ENCODE measurements at places on chromosomes 3 and 15.

GRCh38 chr3:86282106-86282787 lies 708.7 kb downstream of the VGLL3 start:
- no peak for DNase-seq

DNA sequence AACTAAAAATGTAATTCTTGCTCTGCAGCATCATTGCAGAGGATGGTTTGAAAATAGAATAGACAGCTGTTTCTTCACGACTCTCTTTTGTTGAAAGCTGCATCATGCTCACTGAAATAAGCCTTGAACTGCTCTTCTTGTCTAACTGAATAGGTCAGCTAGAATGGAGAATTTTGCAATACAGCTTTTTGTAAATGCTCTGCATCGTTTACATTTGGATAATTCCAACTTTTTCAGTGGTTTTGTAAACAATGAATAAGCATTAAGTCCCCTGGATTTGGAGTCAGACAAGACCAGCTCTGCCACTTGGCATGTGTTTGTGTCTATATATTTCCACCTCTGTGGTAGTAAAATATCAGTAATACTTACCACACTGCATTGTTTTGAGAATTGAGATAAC lies 95.2 kb downstream of the PLSCR2 start:
- no peak for DNase-seq

DNA sequence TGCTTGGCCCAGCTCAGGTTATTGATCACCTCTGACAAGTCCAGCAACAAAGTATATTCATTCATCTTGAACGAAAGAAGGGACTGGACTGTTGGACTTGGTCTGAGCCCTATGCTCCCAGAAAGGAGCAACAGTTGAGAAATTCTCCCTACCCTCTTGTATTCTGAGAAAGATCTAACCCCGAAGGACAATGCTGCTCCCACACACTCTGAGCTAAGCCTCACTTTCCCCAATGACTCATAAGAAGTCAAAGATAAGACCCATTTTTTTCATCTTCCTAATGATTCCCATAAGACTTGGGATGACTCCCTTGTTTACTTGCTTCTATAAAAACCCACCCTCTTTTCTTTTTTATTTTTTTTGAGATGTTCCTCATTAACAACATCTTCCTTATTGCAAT lies 549.4 kb upstream of the MDFIC2 start:
- no peak for DNase-seq

GRCh38 chr15:52670087-52670486 lies 9.1 kb downstream of the ATOSA start:
- DNase-seq = no peak

DNA sequence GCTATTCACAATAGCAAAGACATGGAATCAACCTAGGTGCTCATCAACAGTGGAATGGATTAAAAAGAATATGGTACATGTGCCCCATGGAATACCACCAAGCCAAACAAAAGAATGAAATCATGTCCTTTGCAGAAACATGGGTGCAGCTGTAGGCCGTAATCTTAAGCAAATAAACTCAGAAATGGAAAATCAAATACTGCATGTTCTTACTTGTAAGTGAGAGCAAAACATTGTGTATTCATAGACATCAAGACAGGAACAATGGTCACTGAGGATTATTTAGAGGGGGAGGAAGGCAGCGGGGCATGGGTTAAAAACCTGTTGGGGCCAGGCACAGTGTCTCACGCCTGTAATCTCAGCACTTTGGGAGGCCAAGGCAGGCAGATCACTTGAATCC lies 304.7 kb upstream of the ROBO2 start:
- DNase-seq = no peak

DNA sequence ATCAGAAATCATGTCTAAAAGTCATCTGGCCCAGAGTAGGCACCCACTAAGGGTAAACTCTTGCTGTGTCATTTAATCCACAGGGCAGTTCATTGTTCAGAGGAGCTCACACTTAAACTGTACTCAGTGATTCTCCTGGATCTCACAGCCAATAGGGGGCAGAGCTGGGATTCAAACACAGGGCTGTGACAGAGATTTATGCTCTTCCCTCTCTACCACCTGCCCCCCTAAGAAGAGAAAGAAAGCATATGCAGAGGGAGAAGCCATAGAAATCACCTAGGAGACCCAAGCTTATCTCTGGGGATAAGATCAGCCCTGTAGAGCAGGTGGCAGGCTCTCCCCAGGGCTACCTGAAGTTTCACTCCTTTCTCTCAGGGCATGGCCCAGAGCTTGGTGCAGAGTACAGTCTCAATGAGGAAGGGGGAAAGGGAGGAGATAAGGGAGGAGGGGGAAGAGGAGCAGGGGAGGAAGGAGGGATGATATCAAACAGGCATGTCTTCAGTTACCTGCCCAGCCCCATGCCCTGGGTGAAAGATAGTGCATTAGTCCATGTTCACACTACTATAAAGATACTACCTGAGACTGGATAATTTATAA lies 51.8 kb upstream of the ADPGK start:
- DNase-seq = no peak

- DNase-seq = no peak
Observed at GRCh38 chr15:52303093-52303772, 7.6 kb upstream of the MYO5C start.

DNA sequence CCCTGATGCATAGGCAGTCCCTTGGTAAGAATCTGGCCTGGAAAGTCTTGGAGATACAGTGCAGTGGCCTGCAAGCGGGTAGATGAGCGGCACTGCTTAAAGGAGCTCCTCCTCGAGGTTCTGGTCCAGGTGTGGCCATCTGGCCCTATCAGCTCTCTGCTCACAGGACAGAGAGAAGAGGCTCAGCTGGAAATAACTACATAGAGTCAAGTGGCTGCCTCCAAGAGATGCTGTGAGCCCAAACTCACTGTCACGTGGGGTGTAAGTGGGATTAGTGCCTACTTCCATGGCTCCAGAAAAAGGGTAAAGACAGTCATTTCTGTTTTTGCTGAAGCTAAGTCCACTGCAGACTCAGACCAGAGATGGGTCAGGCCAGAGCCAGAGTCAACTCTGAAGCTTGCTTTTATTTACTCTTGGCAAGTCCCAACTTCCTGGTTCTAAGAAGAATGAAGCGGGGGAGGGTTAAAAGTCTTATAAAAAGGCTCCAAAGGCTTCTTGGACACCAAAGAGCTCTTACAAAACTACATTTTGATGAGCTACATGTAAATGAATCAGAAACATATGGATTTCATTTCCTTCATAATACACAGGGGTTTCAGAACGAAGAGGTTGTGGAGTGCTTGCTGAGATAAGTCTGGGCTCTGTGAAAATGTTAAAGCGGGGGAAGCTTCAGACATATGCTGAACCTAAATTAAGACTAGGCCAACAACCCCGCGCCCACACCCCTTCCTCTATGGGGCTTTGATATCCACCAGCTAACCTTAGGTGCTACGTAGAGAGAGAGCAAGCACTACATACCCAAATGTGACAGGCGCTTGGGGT lies 77.1 kb downstream of the PDZRN3 start:
- DNase-seq = no peak

DNA sequence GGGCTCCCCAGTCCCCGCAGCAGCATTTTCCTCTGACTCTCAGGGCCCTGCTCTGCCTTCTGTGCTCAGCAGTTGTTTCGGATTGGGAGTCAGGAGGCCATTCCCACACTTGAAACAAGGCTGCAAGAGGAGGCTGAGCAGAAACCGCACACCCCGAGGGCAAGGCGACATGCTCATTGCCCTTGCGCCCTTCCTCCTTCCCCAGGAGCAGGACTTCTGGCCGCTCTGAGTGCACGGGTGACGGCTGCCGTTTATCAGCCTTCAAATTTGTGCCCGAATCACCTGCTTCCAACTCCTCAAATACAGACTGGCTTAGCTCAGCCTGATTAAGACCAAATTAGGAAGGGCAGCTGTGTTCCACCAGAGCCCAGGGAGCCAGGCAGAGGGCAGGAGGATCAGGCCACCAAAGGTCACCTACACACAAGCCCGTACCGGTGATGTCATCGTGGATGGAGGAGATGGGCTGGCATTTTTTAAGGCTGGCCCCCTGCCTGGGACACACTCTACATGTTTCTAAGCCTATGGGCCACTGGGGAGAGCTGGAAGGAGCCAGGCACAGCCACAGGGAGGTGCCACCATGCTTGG lies 38.1 kb downstream of the TM2D3 start:
- DNase-seq = no peak

- peak; percentile 42 for DNase-seq
Observed at GRCh38 chr3:160941885-160942494, 163.2 kb downstream of the B3GALNT1 start.

GRCh38 chr15:40282147-40282868 lies 556 bp downstream of the ANKRD63 start:
- DNase-seq = peak; percentile 41

- no peak for DNase-seq
Observed at GRCh38 chr3:122602011-122602710, 24.7 kb downstream of the PARP15 start.

DNA sequence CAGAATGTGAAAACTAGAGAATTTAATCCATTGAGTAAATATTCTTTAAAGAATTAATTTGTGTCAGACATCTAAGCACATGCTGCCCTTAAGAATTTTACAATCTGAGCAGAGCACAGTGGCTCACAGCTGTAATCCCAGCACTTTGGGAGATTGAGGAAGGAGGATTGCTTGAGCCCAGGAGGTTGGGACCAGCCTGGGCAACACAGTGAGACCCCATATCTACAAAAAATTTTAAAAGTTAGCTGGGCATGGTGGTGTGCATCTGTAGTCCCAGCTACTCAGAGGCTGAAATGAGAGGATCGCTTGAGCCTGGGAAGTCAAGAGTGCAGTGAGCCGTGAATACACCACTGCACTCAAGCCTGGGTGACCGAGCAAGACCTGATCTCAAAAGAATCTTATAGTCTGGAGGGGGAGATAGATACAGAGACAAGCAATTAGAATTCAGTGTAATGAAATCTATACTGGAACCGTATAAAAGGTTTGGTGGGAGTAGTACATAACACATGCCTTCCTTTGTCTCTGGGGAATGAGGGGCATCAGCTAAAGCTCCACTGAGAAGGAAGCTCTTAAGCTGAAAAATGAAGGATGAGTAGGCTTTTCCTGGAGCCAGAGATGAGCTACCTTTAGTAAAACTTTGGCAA lies 21.2 kb downstream of the ATP11B start:
- no peak for DNase-seq

DNA sequence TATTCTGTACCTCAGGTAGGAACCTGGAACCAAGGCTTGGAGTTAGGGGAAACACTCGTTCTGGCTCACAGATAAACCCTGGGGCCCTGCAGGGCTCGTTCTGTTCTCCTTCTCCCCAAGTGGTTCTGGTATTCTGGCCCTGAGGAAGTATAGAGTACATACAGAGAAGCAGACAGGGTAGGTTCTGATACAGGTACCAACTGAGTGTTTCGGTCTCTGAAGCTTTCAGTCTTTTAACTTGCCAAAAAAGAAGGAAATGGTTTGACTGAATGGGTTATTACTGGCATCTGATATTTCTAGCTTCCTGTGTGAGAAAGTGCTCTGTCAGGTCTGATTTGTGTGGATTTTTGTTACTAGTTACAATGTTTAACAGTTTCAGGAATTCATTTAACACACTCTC lies 67.3 kb downstream of the UBE2E2 start:
- no peak for DNase-seq

GRCh38 chr3:155248531-155249187 lies 44.8 kb downstream of the STRIT1 start:
- DNase-seq = no peak

DNA sequence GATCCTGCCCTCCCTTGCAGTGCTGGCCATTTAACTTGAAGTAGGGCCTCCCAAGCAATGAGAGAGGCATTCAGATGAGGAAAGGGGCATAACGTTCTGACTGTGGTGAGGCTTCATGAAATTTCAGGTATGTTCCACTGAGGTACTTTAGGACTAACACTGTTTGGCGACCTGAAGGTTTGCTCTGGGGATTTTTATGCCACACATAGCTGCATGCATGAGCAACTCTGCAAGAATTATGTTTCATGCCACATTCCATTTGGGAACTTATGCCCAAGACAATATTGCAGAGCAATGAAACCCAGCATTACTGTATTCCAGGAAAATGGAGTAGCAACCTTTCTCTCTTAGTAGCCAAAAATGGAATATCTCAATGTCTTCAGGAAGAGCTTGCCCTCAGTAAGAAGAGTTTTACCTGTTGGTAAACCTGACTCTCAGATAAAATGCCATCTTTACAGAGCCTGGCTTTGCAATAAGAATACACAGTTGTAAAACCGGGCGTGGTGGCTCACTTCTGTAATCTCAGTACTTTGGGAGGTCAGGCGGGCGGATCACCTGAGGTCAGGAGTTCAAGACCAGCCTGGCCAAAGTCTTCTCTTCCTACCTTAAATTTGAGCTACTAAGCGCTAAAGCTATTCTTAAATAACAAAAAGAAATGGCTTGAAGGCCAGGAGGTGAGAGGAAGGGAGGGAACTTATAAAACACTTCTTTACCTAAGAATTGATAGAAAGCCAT lies 16.7 kb upstream of the TBL1XR1 start:
- DNase-seq = no peak

GRCh38 chr3:21310891-21311290 lies 440.1 kb downstream of the ZNF385D start:
- no peak for DNase-seq

DNA sequence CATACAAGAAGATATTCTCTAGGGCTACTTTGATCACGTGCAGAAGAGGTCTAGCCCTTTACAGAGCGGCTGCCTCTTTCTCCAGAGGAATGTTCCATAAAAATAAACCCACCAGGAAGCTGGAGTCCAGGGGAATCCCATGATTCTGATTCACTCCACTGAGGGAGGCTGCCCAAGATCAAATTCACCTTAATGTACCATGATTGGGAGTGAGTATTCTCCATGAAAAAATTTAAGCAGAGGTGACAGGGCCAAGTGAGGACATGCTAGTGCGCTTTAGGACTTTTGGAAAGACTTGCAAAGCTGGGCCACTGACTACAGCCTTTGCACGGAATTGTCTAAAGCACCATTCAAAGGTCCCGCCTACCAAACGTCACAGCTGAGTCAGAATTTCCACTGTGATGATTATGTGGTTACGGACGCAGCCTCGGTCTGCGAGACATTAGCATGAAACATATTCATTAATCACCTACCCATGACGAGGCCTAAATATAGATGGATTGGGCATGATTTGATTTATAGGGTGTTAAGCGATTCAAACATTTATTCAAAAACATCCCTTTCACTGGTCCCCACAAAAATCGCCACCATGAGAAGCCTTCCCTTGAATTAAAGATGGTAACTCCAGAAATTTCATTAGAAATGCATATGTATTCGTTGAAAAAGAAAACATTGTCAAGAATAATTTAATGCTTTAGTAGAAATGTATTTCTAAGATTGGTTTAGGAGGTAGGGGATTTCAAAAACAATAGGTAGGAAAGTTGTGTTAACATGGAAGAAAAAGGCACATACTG lies 152.6 kb downstream of the GREM1 start:
- DNase-seq = no peak

- DNase-seq = no peak
Observed at GRCh38 chr3:25502233-25502632, 74.2 kb downstream of the RARB start.

DNA sequence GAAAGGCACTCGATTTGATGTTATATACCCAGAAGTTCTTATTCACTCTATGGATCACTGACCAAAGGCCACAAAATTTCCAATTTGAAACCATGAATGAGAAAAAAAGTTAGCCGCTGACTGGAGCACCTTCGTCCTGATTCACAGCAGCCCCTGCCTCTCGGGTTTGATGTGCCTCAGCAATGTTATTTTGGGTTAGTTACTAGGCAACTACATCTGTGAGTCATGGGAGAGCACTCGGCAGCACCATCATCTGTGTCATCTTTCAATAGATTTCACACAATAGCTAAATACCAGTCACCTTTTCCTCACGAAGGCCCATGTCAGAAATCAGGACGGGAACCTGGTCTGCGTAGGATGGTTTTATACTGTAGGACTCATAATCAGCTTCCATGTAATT lies 269.2 kb downstream of the ZBBX start:
- no peak for DNase-seq
